ENCODE measurements at places on chromosomes 5 and 9. TPM values are rescaled to one million over a fixed set of nuclear protein-coding genes. Genes with fewer than 3 reads are reported as not detected.

The BTNL8 gene
- not detected for polyA plus RNA-seq

The CPEB4 gene
- polyA plus RNA-seq: 13.8 TPM

The PCDH12 gene
- 0.01 TPM for polyA plus RNA-seq

The PCDHGA5 gene
- 0.07 TPM for polyA plus RNA-seq

The GALNT12 gene
- 1.2 TPM for polyA plus RNA-seq

DNA sequence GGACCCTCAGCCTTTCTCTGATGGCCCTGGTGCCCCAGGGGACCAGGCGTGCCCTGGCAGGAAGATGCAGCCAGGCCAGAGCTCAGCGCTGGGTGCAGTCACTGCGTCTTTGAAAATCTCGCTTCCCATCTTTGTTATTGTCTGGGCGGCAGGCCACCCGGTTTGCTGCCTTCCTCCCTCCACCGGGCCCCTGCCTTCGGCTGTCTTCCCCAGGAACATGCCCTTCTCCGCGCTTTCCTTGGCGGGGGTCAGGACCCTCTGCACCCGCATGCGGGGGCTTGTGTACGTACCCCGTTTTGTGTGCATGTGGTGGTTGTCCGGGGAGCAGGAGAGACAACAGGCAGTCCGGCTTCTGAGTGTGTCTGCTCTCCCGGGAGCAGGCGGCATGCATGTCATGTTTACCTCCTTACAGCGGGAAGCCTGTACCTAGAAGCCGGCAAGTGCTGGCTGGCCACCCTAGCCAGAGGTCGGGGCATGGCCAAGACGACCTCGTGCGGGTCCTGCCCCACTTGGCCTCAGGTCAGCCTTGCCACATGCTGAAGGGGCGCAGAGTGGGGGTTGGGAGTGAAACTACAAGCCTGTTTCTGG is 49.5 kb downstream of the DAB2IP start:
- peak overlapping the region; percentile 71 for H3K27ac ChIP-seq
- peaks cover 46% of the 10 kb centered on the region for H3K4me1 ChIP-seq
- H3K27me3 ChIP-seq: no peaks in the 10 kb centered on the region
- no peak for DNase-seq
- H3K4me3 ChIP-seq: peak overlapping the region; percentile 86
- no peaks in the 10 kb centered on the region for H3K36me3 ChIP-seq

DNA sequence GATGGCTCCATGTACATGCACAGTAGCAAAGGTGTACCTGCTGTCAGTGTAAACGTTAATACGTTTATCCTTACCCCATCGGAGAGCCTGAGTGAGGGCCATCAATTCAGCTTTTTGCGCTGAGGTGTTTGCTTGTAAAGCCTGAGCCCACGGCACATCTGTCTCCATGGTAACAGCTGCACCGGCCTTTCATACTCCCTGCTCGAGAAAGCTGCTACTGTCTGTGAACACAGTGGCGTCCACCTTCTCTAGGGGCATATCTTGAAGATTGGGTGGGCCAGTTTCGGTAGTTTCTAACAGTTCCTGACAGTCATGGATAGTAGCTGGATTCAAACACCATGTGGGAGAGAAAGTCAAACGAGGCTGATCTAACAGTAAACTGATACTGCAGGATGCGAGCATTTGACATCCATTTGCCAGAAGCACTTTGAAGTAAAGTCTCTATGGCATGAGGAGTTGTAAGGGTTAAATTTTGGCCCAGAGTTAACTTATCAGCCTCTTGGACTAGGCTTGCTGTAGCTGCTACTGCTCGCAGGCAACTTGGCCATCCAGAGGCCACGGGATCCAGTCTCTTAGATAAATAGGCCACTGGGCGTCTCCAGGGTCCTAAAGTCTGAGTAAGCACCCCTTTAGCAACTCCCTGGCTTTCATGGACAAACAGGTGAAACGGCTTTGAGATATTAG is 21.0 kb upstream of the RHOBTB3 start:
- no peaks in the 10 kb centered on the region for H3K36me3 ChIP-seq
- peaks cover 16% of the 10 kb centered on the region for H3K4me1 ChIP-seq
- no peak for DNase-seq
- no peak overlapping the region for H3K27ac ChIP-seq
- H3K27me3 ChIP-seq: peaks cover 20% of the 10 kb centered on the region

DNA sequence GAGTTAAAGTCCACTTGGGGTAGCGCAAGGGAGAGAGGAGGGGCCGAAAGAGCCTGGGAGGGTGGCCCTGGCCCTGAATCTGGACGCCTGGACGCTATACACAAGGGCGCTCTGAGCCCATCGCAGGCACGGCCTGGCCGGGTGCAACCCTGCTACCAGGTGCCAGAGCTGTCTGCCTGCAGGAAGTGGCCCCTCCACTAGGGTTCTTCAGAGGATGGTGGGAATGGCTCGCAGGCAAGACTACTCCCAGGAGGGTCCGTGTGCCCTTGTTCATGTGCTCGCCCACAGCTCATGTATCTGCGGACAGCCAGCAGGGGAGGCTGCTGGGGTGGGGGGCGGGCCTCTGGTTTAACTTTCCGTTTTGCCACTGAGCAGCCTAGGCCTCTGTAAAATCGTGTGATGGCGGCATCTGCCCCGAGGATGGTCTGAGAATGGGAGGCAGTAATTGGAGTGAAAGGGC is 1.4 kb upstream of the NKD2 start:
- no peak for DNase-seq
- H3K36me3 ChIP-seq: no peaks in the 10 kb centered on the region
- no peak overlapping the region for H3K27ac ChIP-seq
- H3K4me1 ChIP-seq: peaks cover 17% of the 10 kb centered on the region
- no peak overlapping the region for H3K4me3 ChIP-seq
- H3K27me3 ChIP-seq: peaks cover 84% of the 10 kb centered on the region

- DNase-seq: no peak
- no peak overlapping the region for H3K27ac ChIP-seq
- no peaks in the 10 kb centered on the region for H3K4me1 ChIP-seq
- no peaks in the 10 kb centered on the region for H3K36me3 ChIP-seq
These were observed 62.7 kb upstream of the RXRA start for GRCh38 chr9:134263596-134263995.

- no peak overlapping the region for H3K4me3 ChIP-seq
- H3K4me1 ChIP-seq: no peaks in the 10 kb centered on the region
- no peaks in the 10 kb centered on the region for H3K36me3 ChIP-seq
- H3K27ac ChIP-seq: no peak overlapping the region
These were observed 86.7 kb downstream of the STK32A start for GRCh38 chr5:147321569-147321968.

GRCh38 chr5:125298258-125298657 is 551.8 kb upstream of the ZNF608 start:
- peaks cover 12% of the 10 kb centered on the region for H3K4me1 ChIP-seq
- no peaks in the 10 kb centered on the region for H3K27me3 ChIP-seq
- DNase-seq: no peak
- H3K27ac ChIP-seq: no peak overlapping the region

DNA sequence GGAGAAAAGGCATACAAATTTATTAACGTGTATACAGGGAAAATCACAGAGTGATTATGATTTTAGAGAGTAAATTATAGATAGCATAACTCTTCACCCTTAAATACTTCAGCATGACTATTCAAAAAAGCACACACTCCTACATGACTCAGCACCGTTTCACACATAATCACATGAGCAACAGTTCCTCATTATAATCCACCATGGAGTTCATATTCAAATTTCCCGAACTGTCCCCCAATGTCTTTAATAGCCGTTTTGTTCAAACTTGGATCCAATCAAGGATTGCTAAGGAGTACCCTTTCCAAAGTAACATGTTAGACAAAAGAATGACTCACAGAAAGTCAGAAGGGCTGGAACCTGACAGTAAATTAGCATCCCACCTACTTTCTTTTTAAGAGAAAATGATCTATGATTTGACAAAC is 32.1 kb downstream of the RAPGEF1 start:
- DNase-seq: no peak
- H3K36me3 ChIP-seq: no peaks in the 10 kb centered on the region
- H3K27ac ChIP-seq: peak overlapping the region; percentile 82
- H3K4me3 ChIP-seq: no peak overlapping the region
- no peaks in the 10 kb centered on the region for H3K27me3 ChIP-seq
- peaks cover 66% of the 10 kb centered on the region for H3K4me1 ChIP-seq

Data from keratinocyte (primary cell).